CD4-positive, alpha-beta T cell treated with Interferon alpha-2 for 1 hour (primary cell): ENCODE measurements at places on chromosomes 4 and X.

DNA sequence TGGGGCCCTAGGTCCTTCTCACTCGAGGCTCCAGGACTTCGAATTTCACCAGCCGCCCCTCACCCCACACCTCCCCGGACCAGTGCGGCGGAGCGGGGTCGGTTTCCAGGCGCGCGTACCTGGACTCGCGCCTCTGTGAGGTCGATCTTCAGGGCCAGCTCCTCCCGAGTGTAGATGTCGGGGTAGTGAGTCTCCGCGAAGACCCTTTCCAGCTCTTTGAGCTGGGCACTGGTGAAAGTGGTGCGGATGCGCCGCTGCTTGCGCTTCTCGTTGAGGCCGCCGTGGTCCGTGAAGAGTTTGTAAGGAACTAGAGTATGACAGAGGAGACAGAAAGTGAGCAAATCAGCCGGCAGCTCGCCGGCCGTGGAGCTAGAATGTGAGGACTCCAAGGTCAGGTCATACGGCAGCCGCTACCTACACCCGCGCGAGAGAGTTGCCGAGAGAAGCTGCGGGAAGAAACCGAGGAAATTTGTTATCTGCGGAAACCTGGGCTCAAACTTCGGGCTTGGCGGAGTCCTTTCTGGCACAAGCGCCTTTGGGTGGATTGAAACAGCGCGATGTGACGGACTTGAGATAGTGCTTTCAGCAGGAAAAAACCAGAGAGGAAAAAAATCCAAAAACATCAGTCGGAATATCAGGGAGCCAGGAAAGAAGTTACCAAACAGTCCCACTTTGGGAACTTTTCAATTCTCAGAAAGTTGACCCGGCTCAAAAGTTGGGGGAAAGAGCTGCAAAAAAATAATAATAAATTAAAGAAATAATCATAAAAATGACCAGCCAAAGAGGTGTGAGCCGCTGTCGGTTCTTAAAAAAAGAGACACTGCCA is 1.1 kb downstream of the PHOX2B start:
- DNase-seq = no peak

DNA sequence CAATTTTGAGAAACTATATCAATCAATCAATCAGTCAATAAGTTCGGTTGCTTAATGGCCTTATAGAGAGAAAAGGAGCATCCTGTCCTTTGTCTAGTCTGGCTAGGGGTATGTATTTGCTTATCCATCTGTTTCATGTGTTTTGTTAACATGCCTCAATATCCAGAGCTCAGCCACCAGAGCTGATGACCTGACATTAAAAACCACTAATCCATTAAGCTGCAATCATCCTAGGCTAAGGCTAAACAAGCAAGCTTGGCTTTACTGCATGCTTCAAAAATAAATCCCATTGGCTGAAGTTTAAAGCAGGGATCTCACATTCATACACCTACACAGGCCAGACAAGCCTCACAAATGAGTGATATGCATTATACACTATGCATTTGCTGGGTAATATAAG is 139.7 kb downstream of the INPP4B start:
- no peak for DNase-seq

GRCh38 chr4:7158081-7158750 is 34.1 kb upstream of the SORCS2 start:
- DNase-seq = no peak

DNA sequence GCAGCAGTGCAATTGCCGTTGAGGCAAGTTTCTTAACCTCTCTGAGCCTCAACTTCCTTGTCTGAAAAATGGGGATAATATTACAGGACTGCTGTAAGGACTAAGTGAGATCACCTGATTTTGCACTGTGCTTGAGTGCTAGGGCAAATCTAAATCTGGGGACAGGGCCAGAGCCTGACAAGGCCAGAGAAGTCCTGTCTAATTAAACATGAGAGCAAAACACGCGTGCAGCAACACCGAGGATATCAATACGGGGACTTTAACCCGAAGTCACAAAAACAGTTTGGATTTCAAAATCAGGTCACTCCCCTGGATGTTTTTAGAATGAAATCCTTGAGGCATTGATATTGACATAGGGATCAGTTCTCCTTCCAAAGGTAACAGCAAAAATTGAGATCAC is 5.7 kb upstream of the GJB1 start:
- DNase-seq = no peak

DNA sequence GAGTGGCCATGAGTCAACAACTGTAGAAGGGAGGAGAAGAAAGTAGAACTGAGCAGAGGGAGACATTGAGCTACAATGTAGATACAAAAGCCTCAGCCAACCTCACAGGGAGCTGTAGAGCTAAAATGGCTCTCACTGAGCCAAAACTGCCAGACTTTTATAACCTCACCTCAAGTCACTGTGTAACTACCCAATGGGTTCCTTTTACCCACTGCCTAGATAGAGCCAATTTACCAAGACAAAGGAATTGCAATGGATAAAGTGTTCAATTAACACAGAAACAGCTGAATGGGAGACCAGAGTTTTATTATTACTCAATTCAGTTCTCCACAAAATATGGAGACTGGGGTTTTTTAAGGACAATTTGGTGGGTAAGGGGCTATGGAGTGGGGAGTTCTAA is 938.9 kb upstream of the GRIA3 start:
- no peak for DNase-seq

- no peak for DNase-seq
Measured at GRCh38 chr4:8860096-8860891, 11.3 kb downstream of the HMX1 start.

- DNase-seq = no peak
Measured at GRCh38 chr4:3685081-3685645, 81.0 kb upstream of the ADRA2C start.

DNA sequence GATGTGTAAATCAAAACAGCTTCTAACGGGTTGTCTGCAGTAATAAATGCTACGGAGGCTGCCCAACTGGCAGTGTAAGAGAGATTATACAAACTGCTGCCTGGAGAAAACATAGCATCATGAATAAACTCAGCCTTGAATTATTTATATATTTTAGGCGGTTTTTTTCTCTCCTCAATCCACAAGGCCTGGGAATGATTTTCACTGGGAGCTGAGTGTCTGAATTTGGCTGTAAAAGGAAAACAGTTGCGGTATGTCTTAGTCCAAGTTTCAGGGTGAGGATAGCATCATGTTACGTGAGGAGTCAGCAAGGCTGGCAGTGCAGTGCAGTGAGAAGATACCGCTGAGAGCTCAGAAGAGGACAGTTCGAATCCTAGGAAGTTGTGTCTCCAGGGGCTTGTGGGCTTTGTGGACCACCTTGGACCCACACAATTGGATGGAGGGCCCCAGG is 291.5 kb upstream of the BOD1L1 start:
- DNase-seq = no peak

DNA sequence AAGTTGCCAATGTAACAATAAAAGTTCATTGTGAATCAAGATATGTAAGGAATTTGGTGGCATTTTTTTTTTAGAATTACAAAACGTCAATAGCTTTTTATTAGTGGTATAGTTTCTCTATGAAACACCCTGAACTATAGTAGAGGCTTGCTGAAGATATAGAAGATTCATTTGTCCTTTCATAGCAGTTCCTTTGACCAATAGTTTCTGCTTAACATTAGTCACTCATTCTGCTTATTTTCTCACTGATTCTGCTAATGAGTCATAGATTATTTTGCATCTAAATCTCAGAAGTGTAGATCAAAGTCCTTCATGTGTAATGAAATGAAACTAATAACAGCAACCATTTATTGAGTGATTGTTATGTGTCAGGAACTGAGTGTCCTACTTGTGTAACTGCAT is 205.0 kb upstream of the TET2 start:
- no peak for DNase-seq
